Sciatic nerve (tissue), 2 donors: ENCODE measurements at places on chromosomes 5 and 9. TPM values are rescaled to one million over a fixed set of nuclear protein-coding genes. Genes with fewer than 3 reads are reported as not detected.

FAM151B gene
- 3.9 TPM for total RNA-seq

CXXC5 gene
- total RNA-seq = 62.7 TPM

STC2 gene
- total RNA-seq = 3.6 TPM

PCDHA6 gene
- total RNA-seq = 0.76 TPM

LIX1 gene
- not detected for total RNA-seq

EGR1 gene
- total RNA-seq = 137 TPM

ZNF883 gene
- total RNA-seq = 3.6 TPM

ZNF462 gene
- 51.1 TPM for total RNA-seq

FCHSD1 gene
- total RNA-seq = 33.0 TPM
